ELF-1 (cell line): ENCODE measurements at places on chromosomes 13 and 19.
A peak's percentile ranks its signal among the peaks of the same experiment; 100 is the strongest.

GRCh38 chr13:88026241-88026640, 355.1 kb downstream of the SLITRK5 start:
- no peak for DNase-seq

DNA sequence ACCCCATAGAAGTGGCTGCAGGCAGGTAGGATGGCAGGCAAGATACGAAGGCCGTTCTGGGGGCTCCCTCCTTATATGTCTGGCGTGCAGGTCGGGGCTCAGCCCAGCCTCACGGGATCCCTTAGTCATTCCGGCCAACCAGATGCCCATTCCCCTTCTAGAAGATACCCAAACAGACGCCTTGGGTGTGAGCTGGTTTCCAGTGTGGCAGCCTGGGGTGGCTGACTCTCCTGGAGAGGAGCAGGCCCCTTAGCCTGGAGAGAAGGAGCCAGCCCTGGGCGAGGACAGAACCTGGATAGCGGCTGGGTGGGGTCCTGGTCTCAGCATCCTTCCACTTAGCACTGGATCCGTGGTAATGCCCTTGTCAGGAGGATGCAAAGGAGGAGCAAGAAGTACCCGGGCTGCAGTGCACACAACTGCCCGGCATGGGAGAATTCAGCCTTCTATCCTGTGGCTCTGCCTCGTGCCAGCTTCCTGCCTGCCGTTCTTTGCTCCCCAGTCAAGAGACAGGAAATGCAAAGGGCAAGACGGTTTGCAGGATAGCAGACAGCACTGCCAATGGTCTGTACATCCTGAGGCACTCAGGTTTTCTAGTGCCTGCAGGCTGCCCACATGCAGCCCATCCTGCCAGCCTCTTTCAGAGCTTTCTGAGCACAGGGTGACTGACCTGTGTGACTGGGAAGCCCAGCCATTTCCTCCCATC, 56.7 kb upstream of the WASF3 start:
- no peak for DNase-seq

DNA sequence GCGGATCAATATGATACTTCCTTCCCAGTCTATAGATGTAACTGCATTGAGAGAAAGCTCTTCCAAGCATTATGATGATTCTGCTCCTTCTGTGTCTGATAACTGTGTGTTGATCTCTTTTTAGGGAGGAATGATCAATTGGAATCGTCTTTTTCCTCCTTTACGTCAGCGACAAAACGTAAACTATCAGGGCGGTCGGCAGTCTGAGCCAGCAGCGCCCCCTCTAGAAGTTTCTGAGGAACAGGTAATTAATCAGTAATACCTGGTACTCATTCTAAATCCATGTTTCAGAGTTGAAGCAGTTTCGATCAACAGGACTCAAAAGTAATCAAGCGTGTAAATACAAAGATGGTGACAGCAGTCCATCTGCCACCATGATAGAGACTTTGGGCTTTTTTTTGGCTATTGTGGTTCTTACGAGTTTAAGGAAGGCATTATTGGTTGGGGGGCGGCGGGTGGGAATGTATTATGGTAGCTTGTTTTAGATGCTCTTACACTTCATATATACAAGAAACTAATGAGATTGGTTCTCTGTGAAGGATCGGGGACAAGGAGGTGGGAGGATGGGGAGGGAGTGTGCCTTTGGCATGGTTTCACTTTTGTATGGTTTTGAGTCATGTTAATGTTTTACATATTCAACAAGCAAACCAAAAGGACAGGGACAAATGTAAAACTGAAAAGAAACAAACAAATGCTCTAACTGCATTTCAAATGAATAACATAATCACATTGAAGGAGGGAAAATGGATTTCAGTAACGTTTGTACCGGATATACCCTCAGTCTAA, 60.7 kb upstream of the GPR183 start:
- no peak for DNase-seq

DNA sequence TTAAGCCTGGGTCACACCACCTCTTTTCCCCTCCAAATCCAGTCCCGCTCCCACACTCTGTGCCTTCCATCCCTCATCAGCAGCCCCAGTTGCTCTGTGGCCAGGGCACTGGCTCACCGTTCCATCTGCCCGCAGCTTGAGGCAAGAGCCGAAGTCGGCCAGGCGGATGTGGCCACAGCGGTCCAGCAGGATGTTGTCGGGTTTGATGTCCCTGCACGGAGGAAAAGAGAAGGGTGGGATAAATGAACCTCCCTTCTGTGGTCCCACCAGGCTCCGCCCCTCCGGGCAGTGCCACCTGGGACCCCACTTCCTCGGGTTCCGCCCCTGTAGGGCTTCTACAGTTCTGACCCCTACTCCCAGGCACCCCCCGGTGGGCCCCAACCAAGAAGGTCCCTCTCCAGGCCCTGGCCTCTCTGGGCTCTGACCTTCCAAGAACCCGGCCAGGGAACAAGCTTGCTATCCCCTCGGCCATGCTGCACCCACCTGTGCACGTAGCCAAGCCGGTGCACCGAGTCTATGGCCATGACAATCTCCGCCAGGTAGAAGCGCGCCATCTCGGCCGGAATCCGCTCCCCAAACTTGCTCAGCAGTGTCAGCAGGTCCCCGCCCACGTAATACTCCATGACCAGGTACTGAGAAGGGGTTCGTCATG, 4.2 kb downstream of the DMPK start:
- DNase-seq, result no peak

DNA sequence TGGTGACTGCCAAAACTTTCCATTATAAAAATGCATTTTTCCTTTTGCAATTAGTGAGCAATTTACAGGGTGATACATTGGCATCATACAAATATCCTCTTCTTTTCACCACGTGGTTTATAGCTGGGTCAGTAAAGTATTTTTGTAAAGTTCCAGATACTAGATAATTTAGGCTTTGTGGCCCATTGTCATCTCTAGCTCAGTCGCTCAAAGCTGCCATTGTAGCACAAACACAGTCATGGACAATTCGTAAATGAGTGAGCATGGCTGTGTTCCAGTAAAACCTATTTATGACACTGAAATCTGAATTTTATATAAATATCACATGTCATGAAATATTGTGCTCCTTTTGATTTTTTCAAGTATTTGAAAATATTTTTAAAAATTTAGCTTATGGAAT, 162.9 kb downstream of the USP12 start:
- no peak for DNase-seq

- no peak for DNase-seq
Measured at GRCh38 chr19:30710721-30711120, 338.5 kb downstream of the ZNF536 start.

DNA sequence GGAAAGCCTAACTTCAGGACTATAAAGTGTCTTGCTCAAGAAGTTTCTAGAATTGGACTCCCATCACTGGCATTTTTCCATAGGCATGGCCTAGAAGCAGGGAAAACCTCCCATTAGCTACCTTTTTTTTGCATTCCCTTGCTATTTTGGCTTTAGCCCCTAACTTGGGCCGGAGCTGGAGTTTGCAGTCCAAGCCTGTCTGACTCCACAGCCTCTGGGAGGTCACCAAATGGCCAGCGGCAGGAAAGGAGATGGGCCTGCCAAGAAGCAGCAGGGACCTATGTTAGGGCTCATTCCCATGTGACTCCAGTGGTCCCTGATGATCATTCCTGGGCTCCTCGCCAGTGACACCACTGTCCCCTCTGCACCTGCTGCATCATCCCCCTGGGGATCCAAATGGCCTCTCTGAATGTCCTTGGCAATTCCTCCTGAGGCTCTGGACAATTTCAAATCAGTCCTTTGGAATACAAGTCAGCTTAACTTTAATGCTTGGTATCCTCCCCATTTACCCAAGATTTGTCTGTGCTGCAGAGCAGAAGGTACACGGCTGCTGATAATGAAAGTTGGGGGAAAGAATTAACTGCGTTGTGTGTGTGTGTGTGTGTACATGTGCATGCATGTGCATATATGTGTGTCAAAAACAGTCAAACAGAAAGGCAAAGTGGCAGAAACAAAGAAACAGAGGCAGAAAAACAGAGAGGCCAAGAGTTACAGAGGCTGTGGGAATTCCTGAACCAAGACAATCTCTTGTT, 69.8 kb upstream of the SERP2 start:
- DNase-seq, result no peak

GRCh38 chr13:112342841-112343361, 33.3 kb upstream of the SPACA7 start:
- no peak for DNase-seq

- DNase-seq, result no peak
Measured at GRCh38 chr19:50178320-50178719, 15.2 kb upstream of the IZUMO2 start.

DNA sequence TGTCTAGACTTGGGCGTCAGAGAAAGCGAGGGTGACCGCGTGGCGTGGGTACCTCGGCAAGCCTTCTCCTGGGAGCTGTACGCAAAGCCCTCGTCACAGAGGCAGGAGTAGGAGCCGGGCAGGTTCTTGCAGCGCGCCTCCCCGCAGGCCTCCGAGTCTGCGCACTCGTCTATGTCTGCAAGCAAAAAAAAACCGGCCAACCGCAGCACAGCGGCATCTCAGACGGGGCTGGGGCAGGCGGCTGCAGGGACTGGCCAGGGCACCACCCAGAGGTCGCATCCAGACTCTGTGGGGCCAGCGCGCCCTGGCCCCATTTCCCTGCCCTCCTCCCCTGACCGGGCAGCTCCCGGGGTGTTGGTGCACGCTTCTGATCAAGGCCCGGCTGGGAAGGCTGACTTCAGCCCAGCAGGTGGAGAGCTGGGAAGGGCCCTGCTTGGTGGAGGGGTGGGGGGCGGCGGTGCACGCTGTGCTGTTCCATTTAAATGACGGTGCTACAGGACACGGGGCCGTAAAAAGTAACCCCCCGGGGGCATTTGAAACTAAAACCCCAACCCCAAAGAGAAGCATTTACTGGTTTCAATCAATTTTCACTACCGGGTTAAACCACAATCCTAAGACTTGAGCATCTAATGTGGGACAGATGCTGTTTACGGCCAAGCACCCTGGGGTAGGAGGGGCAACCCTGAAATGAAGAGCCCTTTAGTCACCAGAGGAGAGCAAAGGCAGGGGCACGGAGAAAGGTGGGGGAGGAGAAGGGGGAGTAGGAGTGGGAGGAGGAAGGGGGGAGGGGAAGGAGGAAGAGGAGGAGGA, 28.2 kb downstream of the GAS6 start:
- peak; percentile 82 for DNase-seq

GRCh38 chr13:104114101-104114500, 1047.9 kb upstream of the SLC10A2 start:
- no peak for DNase-seq

DNA sequence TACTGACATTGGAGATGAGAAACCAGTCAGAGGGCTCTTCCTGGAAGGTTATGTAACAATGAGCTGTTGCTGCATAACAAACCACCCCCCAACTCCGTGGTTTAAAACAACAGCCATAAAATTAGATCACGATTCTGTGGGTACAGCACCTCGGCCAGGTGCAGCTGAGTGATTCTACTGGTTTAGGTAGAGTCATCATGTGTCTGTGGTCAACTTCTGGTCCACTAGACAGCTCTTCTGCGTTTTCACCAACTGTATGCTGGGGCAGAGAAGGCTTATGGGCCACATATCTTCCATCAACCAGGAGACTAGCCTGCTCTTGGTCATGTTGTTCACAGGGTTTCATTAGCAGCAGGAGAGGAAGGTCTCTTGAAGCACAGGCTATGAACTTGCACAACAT, 585.5 kb downstream of the KCTD12 start:
- no peak for DNase-seq

GRCh38 chr19:54035215-54036178, 28.2 kb downstream of the VSTM1 start:
- DNase-seq, result peak; percentile 60

DNA sequence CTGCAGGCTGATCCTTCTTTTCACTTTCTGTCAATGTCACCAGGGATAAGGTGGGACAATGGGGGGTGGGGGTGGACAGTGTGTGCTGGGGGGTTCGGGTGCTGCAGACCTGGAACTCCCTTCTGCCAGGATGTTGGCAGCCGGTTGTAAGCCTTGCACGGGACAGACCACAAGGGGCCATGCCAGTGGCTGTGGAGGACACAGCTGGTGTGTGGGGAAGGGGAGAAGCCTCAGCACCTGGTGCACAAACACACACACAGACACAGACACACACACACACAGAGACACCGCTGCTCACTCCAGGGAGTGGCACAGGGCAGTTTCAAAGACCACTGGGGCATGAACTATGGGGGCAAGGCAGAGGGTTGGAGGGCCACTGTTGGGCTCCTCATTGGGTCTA, 3.6 kb downstream of the F2RL3 start:
- no peak for DNase-seq

DNA sequence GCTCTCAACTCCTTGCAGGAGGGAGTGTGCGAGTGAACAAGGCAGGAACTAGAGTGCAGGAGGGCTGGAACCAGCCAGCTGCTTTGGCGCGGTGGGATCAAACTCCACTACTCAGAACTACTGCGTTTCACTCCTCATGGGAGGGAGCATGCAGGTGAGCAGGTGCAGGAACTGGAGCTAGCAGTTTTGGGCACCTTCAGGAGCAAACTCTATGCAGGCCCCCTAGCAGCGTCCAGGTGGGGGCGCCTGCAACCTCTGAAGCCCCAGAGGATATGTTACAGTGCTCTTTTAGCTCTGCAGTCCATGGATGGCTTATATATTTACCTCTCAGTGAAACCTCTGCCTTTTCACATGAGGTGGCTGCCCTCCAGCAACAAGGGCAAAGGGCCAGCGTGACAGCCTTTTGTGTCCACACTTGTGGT, 1303.4 kb downstream of the PCDH9 start:
- DNase-seq, result peak; percentile 74

DNA sequence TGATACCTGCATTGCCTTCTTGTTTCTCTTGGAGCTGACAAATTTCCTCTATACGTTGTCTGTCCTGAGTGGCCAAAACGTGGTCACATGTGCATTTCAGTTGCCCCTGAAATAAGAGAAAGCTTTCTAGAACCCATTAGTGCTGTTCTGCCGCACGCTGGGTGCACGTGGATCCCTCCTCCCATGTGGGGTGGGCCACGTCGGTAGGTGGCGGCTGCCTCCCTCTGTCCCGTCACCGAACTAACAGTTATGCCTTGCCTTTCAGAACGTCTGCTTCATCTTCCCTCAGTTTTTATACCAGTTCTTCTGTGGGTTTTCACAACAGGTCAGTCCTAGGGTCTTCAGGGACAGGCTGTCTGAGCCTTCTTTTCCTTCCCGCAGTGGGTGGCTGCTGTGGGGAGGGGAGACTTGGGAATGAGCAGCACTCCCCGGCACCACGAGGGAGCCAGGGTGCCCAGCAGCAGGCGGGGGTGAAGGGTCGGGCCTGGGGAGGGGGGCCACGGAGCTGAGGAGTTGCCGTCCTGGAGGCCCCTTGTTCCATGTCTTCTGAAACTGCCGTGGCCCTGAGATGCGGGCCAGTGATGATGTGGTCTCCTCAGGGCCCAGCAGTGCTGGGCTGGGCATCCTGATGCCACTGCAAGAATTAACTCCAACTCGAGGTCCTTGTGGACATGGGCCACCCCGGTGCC, 109.7 kb upstream of the MCF2L start:
- no peak for DNase-seq

DNA sequence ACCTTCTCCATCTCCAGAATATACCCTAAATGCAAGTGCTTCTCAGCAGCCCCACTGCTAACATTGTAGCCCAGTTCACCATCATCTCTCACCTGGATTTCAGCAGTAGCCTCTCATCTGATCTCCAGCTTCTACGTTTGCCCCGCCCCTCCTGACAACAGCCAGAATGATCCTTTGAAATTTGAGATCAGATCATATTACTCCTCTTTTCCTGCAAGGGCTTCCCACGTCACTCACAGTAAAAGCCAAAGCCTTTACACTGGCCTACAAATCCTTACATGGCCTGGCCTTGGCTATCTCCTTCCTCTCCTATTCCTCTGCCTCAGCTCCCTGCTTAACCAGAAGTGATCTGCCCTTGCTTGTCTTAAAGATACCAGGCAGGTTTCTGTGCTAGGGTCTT, 94.3 kb upstream of the NBEA start:
- DNase-seq, result peak; percentile 48

- no peak for DNase-seq
Measured at GRCh38 chr13:79912403-79912802, 428.5 kb downstream of the SPRY2 start.
